CD4-positive, CD25-positive, alpha-beta regulatory T cell (primary cell): ENCODE measurements at places on chromosomes 13 and 19. TPM values are rescaled to one million over a fixed set of nuclear protein-coding genes. Genes with fewer than 3 reads are reported as not detected.

TSPAN16 gene
- polyA plus RNA-seq: not detected

PLIN4 gene
- polyA plus RNA-seq: 0.13 TPM

GRCh38 chr13:107964395-107964794 lies 250.9 kb downstream of the LIG4 start:
- DNase-seq: no peak

DNA sequence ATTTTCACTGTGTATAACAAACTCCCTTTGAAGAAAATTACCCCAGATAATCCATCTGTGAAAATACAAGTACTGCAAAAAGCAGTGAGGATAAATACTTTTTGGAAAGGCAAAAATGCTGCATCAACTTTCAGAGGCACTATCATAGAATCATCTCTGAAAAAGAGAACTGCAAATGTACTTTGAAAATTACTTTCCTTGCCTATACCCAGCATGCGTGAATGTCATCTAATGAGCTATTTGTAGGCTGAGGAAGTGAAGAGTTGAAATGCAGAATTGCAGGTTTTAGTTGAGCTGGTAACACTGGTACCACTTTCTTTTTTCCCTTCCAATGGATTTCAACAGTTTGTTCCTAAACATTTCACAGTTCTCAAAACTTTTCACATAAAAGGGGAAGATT lies 196.7 kb downstream of the TBC1D4 start:
- DNase-seq: no peak

DNA sequence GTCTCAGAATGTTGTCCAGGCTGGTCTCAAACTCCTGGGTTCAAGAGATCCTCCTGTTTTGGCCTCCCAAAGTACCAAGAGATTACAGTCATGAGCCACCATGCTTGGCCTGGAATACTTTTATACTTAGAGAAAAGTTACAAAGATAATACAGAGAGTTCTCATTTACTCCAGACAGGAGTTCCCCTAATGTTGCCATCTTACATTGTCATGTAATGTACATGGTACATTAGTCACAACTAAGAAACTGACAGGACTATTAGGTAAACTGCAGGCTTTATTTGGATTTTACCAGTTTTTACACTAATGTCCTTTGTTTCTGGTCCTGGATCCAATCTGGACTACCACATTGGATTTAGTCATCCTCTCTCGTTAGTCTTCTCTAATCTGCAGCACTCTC lies 2.3 kb upstream of the C19orf84 start:
- no peak for DNase-seq

DNA sequence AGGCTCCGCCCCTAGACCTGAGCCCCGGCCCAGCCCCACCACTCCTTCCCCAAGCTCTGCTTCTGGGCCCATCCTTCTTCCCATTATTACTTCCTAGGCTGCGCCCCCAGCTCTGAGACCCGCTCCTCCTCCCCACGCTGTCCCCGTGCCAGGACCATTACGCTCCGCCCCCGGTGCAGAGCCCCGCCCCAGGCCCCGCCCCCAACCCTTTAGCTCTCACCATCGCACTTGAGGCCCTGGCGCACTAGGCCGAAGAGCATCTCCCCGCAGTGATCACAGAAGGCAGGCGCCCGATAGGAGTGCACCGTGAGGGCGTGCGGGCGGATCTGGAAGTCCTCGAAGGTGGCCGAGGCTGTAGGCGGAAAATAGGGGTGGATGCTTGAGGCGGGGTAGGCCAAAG lies 6.2 kb downstream of the PRKD2 start:
- DNase-seq: no peak
